Activated CD4-positive, alpha-beta T cell treated with anti-CD3 and anti-CD28 coated beads for 36 hours (primary cell): ENCODE measurements at places on chromosomes 2 and 18. TPM values are rescaled to one million over a fixed set of nuclear protein-coding genes. Genes with fewer than 3 reads are reported as not detected.
A peak's percentile ranks its signal among the peaks of the same experiment; 100 is the strongest.

GRCh38 chr2:24957221-24957620 lies 14.5 kb downstream of the DNAJC27 start:
- no peak for DNase-seq

GRCh38 chr2:22375096-22375495 lies 1009.9 kb upstream of the KLHL29 start:
- no peak for DNase-seq

The ITGB6 gene
- total RNA-seq: not detected

GRCh38 chr2:134657650-134658250 lies 61.0 kb downstream of the TMEM163 start:
- DNase-seq: peak; percentile 57

- no peak for DNase-seq
These were observed 39.1 kb upstream of the PPP1R1C start for GRCh38 chr2:181946444-181947127.

DNA sequence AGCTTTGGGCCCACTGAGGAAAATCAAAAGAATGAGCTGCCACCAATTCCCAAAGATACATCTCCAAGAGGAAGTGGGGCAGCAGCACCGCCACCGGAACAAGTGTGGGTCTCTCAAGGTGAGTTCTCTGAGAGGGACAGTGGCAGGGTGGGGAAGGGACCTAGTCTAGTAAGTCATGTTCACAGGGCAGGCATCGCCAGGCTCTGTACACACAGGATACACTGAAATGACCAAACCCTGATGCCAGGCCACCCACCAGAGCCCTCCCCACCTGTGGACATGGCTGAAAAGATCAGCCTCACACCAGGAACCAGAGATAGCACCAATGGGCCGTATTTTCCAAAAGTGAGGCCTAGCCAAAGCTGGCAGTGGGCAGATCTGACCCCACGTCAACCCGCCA lies 108.2 kb upstream of the SMAD2 start:
- DNase-seq: no peak

The OTOS gene
- total RNA-seq: not detected

DNA sequence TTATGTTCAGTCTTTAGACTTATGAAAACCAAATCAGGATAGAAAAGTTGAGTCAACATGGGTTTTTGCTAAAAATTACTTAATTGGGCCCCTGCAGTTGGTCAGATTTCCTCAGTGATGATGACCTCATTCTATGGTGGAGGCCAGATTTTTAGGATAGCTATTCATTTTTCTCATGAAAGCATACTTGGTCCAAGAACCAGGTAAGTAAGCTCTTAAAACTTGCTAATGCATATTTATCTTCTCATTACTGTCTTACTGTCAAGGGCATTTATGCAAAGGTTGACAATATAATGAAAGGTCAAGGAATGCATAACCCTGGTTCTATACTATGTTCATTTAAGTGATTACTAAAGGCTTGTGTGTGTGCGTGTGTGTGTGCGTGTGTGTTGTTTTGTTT lies 650.6 kb downstream of the SATB2 start:
- DNase-seq: no peak

DNA sequence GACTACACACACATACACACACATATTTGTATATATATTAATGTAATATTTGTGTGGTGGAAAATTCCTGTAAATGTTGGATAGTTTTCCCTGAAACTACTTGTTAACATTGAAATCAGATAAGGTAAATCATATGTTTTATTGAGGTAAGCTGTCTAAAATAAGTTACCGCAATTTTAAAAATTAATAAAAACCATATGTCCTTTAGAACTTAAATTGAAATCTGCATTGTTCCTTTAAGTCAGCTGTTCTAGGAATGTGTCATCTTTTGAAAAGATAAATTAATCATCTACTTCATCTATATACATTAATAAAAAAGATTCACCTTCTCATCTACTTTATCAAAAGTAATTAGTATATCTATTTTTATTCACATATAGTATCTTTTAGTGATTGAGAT lies 102.0 kb downstream of the CSRNP3 start:
- no peak for DNase-seq

GRCh38 chr2:98004047-98004446 lies 8.3 kb upstream of the TMEM131 start:
- DNase-seq: no peak

DNA sequence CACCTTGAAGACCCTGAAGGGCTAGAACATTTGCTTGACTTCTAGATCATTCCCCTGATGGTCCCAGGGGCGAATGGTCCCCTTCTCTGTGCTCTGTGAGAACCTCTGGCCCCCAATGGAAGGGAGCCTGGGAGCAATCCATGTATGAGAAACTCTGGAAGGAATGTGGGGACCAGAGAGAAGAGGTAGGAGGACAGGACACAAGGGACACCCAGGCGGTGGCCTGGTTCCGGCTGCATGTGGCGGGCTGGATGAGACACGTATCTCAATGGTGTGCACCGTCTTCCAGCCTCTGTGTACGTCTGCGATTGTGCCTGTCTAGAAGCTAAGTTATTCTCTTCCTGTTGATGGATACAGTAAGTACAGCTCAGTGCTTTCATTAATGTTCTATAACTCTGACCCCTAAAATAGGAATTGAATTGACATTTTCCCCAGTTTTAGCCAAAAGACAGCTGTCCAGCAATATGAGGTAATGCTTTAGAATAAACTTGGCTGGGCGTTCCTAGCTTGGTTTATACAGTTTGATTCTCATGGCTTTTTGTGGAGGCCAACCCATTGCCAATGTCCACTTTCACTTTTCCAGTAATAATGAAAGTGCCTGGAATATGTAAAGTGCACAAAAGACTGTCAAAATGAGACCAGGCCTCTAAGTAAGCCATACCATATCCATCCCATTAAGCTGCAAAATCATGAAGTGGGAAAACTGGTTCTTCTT lies 30.1 kb upstream of the COPS8 start:
- DNase-seq: no peak

- DNase-seq: no peak
These were observed 9.5 kb downstream of the COPS7B start for GRCh38 chr2:231795525-231796327.
